GM12878 (cell line): ENCODE measurements at places on chromosomes 11 and 22.

DNA sequence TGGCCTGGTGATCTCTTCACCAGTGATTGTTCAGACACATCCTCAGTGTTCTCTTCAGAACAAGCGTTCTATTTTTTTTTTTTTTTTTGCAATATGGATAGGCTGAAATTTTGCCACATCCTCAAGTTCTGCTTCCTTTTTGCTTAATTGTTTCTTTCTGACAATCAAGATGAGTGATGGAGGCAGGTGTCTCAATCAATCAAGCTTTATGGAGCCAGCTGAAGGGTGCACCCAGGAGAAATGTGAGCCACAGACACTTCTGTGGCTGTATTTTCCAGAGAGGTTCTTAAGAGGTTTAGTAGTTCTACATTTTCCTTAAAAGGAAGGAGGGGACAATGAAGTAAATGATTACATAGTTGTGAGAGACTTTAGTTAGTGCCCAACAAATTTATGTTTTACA, 43.9 kb upstream of the ASPHD2 start:
- H3K27me3 ChIP-seq = peaks cover 6% of the 10 kb centered on the region
- no peak overlapping the region for H3K27ac ChIP-seq
- no peaks in the 10 kb centered on the region for H3K36me3 ChIP-seq
- H3K4me3 ChIP-seq = no peak overlapping the region

- no peaks in the 10 kb centered on the region for H3K4me1 ChIP-seq
- H3K27me3 ChIP-seq = peaks cover 1% of the 10 kb centered on the region; the same call in 1 of the 2 replicates
- no peak overlapping the region for H3K4me3 ChIP-seq
Measured at GRCh38 chr22:19240813-19241592, 50.5 kb downstream of the CLTCL1 start.

DNA sequence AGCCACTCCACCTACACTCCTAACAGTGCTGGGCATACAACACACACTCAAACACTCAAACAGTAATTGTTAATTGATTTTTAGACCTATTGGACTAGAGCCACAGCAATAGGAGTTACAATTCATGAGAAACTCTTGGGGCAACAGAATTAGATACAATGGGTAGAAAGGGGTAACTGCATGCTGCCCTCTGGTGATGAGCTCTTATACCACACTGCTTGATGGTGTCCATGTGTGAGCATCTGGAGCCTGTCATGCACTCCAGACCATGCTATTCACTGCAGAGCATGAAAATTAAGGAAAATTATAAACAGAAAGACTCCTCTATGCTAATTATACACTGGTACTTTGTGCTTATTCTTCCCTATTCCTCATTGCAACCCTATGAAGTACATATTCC, 975.5 kb upstream of the CCDC90B start:
- no peaks in the 10 kb centered on the region; the same call in 1 of the 2 replicates for H3K27me3 ChIP-seq
- H3K36me3 ChIP-seq = no peaks in the 10 kb centered on the region
- H3K4me1 ChIP-seq = no peaks in the 10 kb centered on the region
- DNase-seq = no peak

DNA sequence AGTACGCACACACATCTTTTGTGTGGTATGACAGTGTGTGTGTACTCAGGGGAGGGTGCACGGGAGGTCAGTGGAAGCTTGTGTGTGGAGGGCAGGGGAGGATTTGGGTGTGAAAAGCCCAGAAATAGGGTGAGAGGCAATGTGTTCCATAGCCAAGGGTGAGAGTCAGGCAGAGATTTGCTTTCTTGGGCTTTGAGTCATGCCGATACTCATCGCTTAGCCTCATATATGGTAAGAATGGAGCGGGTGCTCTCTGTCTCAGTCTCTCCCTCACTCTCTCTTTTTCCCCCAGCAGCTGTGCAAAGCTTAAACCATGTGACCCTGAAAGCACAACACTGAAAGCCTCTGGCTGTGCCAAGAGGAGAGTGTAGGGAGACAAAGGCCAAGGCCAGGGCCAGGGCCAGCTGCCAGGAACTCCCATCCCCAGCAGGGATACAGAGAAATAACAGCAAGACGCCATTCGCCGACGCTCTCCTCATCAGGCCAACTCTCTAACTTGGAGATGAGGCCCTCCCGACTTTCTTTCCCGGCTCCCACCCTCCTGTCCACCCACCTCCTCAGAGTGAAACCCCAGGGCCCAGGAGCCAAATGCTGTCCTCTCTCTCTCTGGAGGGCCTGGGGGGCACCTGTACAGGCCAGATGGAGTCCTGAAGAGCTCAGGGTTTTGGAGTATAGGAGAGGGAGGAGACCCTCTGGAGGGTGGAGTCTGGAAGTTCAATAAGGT, 20.3 kb upstream of the MICAL3 start:
- no peaks in the 10 kb centered on the region; the same call in 1 of the 2 replicates for H3K4me1 ChIP-seq
- H3K27me3 ChIP-seq = no peaks in the 10 kb centered on the region
- H3K27ac ChIP-seq = no peak overlapping the region

DNA sequence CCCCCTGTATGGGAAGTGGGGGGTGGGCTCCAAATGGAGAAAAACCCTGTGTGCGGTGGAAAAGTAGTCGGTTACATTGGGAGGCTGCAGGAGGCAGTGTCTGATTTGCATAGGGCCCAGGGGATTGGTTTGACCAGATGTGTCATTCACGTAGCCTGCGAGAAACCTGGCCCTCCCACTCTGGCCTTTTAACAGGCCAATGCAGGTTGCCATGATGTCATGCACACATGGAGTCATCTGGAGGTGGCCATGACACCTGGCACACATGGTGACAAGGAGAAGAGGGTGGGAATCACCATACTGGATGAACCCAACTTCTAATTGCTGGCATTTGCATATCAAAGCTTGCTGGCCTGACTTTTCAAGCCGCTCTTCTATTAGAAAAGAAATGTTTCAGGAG, 50.6 kb downstream of the FAM181B start:
- H3K27me3 ChIP-seq = no peaks in the 10 kb centered on the region
- H3K4me3 ChIP-seq = no peak overlapping the region
- no peaks in the 10 kb centered on the region for H3K4me1 ChIP-seq
- no peak for DNase-seq
- no peak overlapping the region for H3K27ac ChIP-seq

- DNase-seq = no peak
- H3K36me3 ChIP-seq = no peaks in the 10 kb centered on the region
- H3K4me3 ChIP-seq = no peak overlapping the region
- no peak overlapping the region for H3K27ac ChIP-seq
- H3K4me1 ChIP-seq = no peaks in the 10 kb centered on the region
Measured at GRCh38 chr11:59944720-59945119, 6.5 kb downstream of the OOSP1 start.

- no peaks in the 10 kb centered on the region for H3K36me3 ChIP-seq
- no peak overlapping the region for H3K4me3 ChIP-seq
- no peaks in the 10 kb centered on the region for H3K27me3 ChIP-seq
- no peaks in the 10 kb centered on the region for H3K4me1 ChIP-seq
- no peak for DNase-seq
Measured at GRCh38 chr11:16468735-16469453, 112.5 kb upstream of the SOX6 start.

GRCh38 chr22:46749682-46750529, 11.9 kb upstream of the CERK start:
- no peak for DNase-seq
- peaks cover 13% of the 10 kb centered on the region for H3K4me1 ChIP-seq
- no peak overlapping the region for H3K27ac ChIP-seq
- H3K36me3 ChIP-seq = no peaks in the 10 kb centered on the region
